ENCODE measurements at places on chromosomes 1 and 21.

- no peak for DNase-seq
Observed at GRCh38 chr1:147486876-147487656, 54.2 kb upstream of the BCL9 start.

- no peak for DNase-seq
Observed at GRCh38 chr1:232611834-232612233, 18.1 kb downstream of the SIPA1L2 start.

- DNase-seq = no peak
Observed at GRCh38 chr1:219359126-219359525, 185.4 kb downstream of the LYPLAL1 start.

DNA sequence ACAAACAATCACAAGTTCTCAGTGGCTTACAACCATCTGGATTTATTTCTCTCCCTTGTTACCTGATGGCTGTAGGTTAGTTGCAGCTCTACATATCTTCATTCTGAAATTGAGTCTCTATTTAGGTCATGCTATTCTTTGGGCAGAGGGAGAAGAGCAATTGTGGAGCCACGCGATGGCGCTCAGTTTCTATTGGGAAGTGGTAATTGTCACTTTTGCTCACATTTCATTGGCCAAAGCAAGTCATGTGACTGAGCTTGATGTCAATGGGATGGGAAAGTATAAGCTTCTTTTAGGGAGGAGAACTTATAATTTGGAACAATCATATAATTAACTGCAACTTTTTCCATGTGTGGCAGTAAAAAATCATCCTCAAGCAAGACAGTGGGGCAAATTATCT is 166.5 kb downstream of the LMO4 start:
- DNase-seq = no peak

DNA sequence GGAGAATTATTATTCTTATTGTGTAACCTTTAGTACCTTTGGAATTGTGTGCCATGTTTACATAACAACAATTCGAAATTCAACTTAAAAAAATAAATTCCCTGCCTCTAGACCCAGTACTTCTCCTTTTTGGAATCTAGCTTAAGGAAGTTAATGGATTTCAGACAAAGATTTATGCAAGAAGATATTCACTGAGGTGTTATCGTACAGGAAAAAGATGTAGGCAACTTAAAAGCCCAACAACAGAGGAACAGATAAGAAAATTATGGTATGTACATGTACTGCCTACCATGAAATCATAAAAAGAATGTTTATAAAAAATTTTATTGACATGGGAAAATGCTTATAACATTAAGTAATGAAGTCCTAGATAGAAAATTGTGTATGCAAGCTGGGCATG is 18.2 kb upstream of the STMN1 start:
- no peak for DNase-seq

DNA sequence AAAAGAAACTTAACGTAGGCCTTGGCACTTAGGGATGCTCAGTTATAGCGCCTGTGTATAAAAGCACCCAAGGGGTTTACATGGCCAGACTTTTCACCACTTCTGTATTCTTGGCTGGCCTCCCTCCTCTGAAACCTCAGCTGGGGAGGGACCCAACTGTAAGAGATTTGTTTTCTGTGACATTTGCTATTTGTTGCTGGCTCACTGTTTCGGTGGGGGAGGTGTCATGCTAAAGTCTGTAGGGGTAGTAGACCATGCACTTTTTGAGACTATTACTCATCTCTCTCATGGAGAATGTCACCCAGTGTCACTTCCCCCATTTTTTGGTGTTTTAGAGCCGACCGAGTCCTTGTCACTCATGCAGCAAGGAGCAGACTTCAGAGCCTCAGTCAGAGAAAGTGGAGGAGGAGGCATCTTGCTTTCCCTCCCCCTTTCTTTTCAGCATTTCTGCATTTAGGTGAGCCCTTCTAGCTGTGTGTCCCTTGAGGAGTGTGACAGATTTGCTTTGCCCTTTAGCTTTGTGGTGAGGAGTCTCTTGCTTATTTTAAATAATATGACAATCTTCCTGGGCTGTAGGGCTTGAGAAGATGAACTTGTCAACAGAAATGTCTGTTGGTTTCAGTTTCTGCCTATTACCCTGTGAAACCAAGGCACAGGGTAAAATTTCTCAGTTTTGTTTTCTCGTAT is 160.1 kb downstream of the FASLG start:
- DNase-seq = peak; percentile 36

DNA sequence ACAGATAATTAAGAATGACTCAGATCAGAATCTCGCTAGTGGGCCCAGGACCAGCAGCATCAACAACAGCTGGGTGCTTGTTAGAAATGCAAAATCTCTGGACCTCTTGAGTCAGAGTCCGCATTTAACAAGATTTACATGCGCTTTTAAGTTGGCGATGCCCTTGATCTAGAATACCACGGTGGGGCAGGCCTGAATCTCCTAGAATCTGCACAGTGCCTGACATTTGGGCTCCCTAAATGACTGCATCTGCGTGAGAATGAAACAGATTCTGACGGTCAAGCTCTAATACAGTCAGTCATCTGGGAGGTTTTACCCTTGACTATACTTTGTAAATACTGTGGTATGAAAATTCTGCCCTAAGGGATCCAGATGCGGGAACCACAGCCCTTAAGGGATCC is 17.2 kb upstream of the RAB29 start:
- no peak for DNase-seq

GRCh38 chr1:17658837-17659236 is 96.3 kb upstream of the ACTL8 start:
- no peak for DNase-seq

DNA sequence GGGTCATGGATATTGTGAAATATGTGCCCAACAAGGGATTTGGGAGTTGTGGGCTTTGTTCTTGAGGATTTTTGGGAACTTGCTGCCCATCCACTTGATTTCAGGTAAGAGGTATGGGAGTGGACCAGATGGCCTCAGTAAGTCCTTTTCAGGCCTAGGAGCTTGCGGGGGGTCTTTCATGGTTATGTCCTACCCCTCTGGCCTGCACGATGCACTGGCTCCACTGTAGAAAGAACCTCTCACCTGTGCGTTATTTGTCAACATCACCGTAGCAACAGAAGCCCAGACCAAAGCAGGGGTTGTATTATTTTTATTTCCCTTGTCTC is 8.6 kb downstream of the RIIAD1 start:
- DNase-seq = no peak

DNA sequence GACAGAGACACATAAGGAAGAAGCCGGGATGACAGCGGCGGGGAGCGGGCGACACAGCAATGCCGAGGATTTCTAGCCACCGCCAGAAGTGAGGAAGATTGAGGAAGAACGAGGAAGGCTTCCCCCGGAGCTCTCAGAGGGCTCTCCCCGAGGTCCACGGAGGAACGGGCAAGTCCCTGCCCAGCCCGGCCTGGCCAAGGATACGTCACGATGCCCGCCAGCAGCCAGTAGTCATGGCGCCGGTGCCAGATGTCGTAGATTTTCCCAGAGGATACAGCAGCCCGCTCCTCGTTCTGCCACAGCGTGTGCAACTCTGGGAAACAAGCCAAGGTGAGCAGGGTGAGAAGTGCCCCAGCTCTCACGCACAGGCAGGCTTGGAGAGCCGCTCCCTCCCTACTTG is 65.9 kb downstream of the KCNAB2 start:
- no peak for DNase-seq

- DNase-seq = no peak
Observed at GRCh38 chr21:30072496-30072895, 94.1 kb downstream of the CLDN17 start.

DNA sequence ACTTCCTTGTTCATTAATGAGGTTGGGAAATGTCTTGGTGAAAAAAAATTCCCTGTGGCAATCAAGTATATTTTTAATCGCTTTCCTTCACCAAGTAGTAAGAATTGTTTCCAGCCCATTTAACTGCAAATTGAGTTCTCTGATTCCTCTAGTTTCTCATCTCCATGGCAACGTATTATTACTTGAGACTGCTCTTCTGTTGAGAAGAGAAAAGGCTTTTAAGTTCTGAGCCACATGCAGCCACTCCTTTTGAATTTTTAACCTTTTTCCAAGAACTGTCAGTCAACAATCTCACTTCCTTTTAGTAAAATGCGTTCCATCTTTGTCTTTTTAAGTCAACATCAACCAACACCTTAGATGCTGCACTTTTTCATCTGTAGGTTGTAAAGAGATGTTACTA is 75.7 kb upstream of the KIAA1614 start:
- DNase-seq = no peak

DNA sequence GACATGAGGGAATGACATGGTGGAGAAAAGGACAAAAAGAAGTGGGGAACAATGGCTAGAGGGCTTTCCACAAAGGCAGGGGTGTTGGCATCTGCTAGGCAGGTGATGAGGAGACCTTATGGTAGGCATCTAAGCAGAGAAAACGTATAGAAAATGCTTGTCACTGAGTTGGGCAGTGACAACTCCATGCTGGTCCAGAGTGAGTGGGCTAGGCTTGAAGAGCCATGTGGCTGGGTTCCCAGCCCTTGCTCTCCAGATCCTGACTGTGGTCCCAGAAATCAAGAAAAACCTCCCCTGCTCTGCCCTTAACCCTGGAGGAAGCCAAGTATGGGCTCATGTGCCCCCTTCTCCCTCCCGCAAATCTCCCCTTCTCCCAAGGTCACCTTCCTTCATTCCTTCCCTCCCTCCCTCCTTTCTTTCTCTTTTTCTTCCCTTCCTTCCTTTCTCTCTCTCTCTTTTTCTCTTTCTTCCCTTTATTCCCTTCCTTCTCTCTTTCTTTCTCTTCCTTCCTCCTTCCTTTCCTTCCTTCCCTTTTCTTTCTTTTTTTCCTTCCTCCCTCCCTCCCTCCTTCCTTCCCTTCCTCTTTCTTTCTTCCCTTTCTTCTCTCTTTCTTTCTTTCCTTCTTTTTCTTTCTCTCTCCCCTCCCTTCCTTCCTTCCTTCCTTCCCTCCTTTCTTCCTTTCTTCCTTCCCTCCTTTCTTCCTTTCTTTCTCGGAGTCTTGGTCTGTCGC is 102.8 kb downstream of the NAV1 start:
- DNase-seq = no peak

GRCh38 chr21:24272521-24272938 is 1334.8 kb downstream of the MRPL39 start:
- no peak for DNase-seq

DNA sequence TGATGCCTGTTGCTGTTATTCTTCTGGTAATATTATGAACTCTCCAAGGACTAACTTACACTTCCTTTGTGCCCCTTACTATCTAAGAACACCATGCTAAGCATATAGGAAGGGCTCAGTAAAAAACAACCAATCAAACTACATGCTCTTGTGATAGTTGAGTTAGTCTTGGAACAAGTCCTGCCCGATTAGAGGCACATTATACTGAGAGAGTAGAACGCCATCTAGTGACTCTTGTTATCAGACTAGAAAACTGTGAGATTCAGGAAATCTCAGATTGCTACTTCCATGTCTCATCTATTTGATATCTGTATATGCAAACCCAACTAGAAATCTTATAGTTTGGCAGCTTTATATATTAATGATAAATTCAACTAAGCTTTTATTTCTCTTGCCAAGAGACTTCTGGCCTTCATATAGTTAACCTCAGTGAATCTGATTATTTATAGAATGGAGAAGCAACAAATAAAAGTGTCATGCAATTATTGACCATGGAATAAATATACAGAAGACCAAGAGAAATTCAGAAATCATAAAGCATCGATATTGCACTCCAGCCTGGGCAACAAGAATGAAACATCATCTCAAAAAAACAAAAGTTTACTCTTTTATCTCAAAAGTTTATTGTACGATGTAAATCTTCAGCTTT is 7.8 kb upstream of the SRRM1 start:
- DNase-seq = peak; percentile 73

GRCh38 chr1:171984850-171985485 is 143.7 kb downstream of the DNM3 start:
- DNase-seq = peak; percentile 62

DNA sequence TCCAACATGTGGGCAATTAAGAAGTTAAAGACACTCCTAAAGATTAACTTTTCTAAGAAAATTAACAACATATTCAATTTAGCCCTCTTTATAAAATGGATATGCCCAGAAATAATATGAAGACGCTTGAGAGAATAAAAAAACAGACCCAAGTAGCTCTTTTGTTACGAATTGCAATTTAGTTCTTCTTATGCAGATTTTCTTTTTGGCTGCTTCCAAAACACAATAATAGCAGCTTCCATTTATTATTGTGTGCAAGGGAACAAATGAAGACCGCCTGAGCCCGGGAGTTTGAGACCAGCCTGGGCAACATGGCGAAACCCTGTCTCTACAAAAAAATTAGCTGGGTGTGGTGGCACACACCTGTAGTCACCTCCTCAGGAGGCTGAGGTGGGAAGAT is 50.4 kb upstream of the BCL10 start:
- DNase-seq = no peak

- DNase-seq = no peak
Observed at GRCh38 chr1:247855911-247856310, 1.1 kb upstream of the TRIM58 start.

DNA sequence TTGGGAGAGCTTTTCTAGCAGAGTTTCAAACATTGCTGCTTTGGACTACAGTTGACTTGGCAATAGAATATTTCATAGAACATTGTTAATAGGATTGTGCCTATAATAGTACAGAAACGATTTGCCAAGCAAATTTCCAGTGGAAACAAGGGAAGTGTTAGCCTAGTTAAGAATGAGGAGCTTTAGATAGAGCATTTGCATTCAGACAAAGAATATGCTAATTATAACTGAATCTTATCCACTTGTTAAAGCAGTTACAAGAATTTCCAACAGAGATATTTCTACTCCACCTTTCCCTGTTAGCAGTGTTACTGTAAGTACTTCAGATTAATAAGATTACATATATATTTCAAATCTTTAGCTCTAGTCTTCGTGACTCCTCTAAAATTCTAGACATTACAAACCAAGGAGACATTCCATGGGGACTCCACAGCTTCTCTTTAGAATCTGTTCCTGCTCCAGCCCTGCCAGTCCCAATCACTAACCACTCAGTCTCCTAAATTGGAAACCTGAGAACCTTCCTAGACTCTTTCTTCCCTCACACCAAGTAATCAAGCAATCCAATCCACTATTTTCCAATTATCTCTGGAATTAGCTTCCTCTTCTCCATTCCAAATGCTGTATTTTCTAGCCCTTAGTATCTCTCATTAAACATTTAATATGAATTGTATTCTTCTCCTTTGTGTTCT is 141.8 kb upstream of the PBX1 start:
- no peak for DNase-seq

GRCh38 chr1:155975375-155976061 is 2.8 kb downstream of the ARHGEF2 start:
- DNase-seq = no peak

GRCh38 chr1:72526926-72527325 is 244.6 kb upstream of the NEGR1 start:
- no peak for DNase-seq

GRCh38 chr1:53266038-53266437 is 27.7 kb upstream of the MAGOH start:
- DNase-seq = no peak
